HTR-8/SVneo (cell line): ENCODE measurements at places on chromosomes 2 and 18.

DNA sequence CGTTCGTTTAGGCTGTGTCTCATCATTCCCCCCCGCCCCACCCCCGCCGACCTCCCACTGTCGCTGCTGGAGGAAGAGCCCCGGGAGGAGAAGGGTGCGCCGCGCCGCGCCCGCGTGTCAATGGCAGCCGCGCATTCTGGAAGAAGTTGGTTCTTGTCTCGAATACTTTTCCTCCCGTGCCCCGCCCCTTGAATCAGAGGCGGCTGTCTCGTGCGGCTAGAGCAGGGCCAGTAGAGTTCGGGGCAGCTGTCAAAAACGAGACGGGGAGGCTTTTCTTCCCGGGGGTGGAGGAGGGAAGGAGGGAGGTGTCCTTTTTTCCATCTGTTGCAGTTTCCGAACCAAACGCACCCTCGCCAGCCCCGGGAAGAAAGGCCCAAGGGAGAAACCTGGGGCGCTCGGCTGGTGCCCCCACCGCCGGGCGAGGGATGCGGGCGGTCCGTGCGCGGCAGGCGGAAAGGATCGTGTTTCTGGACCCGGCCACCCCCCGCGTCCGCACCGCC is 410 bp upstream of the TGIF1 start:
- DNase-seq, result no peak

GRCh38 chr18:62347089-62347506 is 22.0 kb downstream of the TNFRSF11A start:
- no peak for DNase-seq

DNA sequence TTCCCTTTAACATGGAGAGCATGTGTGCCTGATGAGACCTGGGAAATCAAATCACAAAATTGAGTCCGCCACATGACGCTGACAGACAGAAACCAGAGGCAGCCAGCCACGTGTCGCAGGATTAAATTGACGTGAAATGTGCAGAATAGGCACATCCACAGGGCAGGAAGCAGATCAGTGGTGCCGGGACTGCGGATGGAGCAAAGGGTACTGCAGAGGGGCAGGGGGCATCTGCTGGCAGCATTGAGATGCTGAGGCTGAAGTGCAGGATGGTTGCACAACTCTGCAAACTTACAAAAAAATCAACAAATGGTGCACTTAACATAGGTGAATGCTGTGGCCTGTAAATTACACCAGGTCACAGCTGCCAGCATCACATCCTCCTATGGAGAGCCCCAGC is 48.2 kb upstream of the TUBA3E start:
- DNase-seq, result no peak

- DNase-seq, result no peak
Measured at GRCh38 chr2:222074674-222075073, 224.1 kb downstream of the PAX3 start.

DNA sequence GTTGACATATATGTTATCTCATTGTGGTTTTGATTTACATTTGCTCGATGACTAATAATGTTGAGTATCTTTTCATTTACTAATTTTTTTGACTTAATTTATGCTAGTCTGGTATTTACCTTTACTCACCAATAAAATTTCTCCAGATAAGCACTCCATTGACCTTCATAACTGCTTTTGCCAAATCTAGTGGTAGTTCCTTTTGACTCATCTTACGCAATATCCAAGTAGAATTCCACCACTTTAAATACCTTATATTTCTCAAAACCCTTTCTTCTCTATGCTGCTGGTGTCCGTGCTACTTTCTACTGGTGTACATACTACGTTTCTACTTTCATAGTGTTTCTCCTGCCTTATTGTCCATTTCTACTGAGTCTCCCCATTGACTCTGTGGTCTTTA is 407.6 kb upstream of the SPHKAP start:
- DNase-seq, result no peak

DNA sequence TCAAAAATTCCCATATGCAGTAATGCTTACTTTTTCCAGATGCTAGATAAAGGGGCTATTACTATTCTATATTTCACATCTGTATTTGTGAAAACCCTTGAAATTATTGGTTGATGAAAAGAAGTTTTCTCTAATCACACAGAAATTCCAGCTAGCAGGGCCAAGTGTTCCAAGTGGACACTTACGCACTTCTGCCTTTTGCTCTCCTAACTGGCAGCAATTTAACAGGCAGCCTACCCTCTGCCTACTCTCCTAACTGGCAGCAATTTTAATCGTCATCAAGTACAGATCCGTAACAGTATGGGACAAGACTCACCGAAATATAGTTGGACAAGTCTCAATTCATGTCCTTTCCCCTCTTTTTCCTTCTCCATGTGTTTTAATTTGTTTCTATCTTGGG is 12.0 kb downstream of the LRRC30 start:
- no peak for DNase-seq
